ENCODE measurements at places on chromosomes 7 and 10.
A peak's percentile ranks its signal among the peaks of the same experiment; 100 is the strongest.

DNA sequence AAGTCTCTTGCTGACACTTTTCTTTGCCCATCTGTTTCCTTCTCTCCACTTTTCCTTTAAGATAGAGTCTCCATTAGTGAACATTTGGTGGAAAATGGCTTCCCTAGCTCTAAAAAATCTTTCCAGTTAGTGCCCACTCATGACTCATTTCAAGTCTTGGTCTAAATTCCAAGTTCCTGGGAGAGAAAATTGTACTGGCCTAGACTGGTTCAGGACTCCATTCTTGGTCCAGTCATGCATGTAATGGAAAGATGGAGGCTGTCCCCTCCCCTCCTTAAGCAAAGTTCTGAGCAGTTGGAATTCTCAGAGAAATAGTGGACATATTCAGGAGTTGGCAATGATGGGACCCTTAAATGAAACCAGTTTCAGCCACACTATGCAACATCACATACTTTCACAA, 3.8 kb upstream of the ALDH18A1 start:
- no peak for DNase-seq

DNA sequence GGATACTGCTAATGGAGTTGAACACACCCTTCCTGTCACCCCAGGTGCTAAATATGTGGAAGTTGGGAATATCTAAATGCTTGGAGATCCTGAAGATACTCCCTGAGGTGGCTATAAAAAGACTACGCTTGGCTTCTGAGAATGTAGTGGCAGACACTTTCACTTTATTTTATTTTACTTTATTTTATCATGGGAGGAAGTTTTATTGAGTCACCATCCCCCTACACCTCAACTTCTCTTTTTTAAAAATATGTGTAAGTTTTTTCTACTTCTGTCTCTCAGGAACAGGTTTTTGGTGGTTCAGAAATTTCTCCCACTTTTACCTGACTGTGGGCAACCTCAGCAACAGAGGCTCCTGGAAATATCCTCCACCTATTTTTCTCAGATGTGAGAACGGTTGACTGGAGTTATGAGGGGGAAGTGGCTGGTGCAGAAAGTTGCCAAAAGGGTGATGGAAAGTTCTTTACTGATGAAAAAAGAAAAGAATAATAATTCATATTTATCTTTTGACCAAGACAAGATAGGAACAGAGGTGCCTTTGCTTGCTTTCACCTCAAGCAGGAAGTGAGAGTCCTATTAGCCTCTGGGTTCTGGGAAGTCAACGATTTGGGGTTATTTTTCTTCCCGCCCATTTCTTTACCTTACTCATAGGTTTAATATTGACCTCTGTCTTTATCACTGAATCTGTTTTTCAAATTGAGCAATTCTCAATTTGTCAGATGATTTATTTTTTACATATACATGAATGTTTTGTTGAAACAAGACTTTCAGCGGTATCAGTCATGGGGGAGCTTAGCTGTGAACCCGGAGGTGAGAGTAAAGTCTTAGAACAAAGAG, 103.6 kb downstream of the AHR start:
- DNase-seq = peak; percentile 29

DNA sequence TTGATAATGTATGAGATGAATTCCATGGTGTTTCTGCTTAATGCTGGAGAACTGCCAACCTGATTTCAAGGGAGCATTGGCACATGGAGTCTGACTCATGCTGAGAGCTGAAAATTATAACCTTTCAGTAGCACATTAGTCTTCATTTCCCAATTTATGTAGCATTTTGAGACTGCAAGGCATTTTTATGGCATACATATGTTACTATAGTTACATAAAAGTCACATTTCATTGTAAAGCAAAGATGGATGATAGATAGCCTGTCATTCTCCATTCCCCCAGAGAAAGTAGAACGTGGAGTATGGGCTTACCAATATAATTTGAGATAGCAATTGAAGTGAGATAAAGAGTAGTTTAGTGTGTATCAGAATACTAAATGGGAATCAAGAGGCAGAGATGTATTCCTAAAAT, 103.1 kb downstream of the SLC16A9 start:
- no peak for DNase-seq

DNA sequence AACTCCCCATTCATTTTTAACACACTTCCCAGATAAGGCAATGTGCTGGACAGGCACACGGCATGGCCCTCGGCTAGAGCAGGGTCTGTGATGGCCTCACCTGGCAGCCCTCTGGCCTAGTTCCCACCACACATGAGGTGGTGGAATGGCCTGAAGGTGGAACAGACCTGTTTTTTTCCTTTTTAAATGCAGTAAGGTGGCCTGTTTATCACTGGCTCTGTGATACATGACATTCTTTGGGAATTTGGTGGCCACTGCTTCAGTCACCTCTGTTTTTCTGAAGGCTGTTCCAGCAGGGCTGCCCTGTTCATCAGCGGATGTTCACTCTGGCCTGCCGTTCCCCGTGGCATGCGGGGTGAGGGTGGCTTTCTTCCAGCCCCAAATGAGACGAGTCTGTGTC, 36.6 kb downstream of the SHH start:
- DNase-seq = no peak

DNA sequence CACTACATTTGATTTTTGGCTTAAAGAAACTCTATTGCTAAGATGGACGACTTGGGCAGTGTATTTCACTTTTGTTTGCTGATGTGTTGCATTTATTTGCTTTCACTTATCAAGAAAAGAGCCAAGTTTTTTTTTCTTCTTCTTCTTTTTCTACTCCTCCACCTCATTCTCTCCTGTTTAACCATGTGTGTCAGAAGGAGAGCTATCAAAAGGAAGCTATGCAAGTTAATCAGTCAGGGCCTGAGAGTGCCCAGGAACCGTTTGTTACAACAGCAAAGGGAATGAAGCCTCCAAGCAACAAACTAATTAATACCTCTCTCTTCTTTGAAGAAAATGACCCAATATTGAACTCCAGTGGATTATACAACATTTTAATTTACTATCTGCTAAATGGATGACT, 299.3 kb downstream of the GRM8 start:
- no peak for DNase-seq

DNA sequence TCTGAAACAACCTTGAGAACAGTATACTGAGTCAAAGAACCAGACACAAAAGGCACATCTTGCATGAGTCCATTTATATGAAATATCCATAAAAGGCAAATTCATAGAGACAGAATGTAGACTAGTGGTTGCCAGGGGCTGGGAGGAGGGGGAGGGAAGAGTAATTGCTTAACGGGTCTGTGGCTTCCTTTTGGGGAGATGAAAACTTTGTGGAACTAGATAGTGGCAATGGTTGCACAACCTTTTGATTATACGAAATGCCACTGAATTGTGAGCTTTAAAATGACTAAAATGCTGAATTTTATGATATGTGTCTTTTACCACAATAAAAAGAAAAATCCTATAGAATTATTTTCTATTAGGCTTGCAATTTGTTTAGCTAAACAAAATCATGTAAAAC, 16.8 kb downstream of the ADRB1 start:
- no peak for DNase-seq

- DNase-seq = no peak
Measured at GRCh38 chr7:89773611-89774010, 380.7 kb upstream of the STEAP1 start.

DNA sequence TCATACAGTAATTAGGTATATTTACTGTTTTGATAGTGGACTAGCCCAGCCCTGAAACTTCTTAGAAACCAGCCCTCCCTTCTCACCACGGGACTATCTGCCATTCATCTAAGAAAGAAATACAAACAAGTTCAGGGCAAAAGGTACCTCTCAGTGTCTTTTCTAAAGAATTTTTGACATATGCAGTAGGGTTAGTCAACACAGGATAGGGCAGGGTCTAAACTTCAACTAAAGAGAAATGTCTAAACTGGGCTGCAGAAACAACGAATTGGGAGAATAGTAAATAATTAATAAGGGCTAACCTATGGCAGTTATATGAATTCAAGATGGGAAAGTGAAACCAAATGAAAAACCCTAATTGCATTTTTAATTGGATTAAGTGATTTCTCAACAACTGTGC, 496.6 kb downstream of the INHBA start:
- DNase-seq = no peak

DNA sequence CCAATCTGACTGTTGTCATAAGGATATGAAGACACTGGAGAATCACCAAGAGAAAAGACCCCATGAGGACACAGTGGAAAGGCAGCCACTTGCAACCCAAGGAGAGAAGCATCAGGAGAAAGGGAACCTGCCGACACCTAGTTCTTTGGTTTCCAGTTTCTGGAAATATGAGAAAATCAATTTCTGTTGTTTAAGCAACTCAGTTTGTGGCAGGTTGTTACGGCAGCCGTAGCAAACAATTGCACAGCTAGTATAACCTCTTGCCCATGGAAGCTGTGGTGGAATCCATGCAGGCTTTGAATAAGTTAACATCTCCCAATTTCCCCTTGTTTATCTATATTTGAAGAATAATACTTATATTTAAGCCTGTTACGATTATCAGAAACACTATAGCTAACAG, 1103.0 kb upstream of the PHF14 start:
- DNase-seq = no peak

- no peak for DNase-seq
Measured at GRCh38 chr10:113058523-113059370, 108.7 kb downstream of the TCF7L2 start.

DNA sequence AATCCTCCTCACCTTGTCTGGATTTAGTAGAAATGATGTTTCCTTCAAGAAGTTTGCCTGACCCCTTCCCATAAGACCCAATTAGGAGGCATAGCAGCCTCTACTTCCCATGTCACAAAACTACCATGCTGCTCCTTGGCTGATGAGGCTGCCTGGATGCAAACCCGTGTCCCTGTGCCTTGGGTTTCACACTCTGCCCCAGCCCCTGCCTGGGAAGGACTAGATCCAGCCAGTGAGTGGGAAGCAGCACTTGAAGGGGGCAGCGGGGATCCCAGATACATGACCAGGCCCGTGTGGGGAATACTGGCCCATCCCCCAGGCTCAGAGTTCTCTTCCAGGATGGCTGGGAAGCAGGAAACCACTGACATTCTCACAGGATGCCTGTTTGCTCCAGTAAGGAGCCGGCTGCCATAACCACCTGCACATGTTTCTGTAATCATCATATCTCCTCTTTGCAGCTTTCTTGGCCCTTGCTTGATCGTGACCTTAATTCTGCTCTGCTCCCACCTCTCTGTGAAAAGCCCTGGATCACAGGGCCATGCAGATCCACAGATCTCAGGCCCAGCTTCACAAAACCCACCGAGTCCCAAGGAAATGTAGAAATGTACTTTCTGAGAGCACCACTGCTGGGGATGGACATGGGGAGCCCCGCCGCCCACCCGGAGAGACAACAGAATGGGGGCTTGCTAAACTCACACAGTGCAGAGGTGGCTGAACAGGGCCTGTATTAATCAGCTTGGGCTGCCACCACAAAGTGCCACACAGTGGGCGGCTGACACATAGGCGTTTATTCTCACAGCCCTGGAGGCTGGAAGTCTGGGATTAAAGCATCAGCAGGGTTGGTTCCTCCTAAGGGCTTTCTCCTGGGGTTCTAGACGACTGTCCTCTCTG, 287.8 kb upstream of the IGFBP3 start:
- no peak for DNase-seq

GRCh38 chr7:2421943-2422310, 18.5 kb downstream of the CHST12 start:
- DNase-seq = no peak

- DNase-seq = no peak
Measured at GRCh38 chr10:124084708-124085107, 8.7 kb downstream of the CHST15 start.

GRCh38 chr10:130607366-130607765, 471.2 kb downstream of the GLRX3 start:
- no peak for DNase-seq

GRCh38 chr7:1461646-1462375, 2.5 kb upstream of the MICALL2 start:
- DNase-seq = no peak

GRCh38 chr7:104017001-104017400, 27.5 kb upstream of the RELN start:
- no peak for DNase-seq

DNA sequence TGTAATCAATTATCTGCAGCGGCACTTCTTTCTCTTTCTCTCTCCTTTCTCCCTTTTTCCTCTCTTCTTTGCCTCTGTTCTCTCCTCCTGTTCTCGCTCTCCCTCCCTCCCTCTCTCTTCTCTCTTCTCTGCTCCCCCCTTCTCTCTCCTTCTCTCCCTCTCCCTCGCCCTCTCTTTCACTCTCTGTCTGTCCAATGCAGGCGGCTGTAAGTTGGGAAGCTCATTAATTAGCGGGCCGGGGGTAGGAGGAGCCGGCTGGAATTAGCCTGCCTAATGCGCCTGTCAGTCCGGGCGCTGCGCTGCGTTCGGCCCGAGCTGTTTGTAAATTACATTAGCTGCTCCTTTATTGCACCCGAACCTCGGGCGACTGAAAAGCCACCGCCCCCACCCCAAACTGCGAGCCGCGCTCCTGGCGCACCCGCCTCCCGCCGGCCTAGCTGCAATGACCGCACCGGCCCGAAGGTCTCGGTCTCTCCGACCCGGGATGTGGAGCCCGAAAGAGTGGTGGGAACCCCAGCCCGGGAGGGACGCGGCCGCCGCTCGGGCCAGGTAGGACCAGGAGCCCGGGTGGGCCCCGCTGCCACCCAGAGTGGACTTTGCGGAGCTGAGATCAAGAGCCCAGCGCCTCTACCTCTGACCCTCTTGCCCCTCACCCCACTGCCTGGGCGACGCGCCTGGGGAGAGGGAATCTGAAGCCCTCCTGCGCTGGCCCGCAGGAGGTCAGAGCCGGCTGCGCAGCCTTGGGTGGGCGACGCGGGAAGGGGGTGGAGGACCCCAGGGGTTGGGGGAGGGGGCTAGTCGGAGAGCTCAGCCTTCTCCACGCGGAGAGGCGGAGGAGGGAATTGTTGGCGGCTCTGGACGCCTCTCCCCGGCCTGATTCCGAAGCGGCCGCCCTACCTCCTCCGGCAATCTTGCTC, at the start of gene LBX1:
Gene LBX1, minus strand, starts transcription at position 198 of the 917 bp plus-strand sequence. CDS start 648 bp downstream, outside the sequence.
- DNase-seq = no peak

DNA sequence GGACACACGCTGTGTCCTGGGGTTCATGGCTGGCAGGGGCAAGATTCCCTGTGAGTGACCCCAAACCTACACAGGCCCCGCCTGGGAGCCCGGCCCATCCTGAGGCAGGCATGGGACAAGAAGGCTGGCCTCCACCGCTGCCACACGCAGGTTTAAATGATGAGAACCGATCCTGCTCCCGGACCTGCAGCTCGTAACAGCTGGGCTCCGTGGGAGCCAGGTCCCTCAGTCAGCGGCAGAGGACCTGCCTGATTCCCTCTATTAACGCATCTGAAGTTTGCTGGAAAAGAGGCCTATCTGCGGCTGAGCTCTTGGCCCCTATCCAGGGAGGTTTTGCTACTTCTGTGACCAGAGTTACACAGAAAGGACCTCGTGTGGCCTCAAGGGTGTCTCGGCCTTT, 112.3 kb downstream of the VIPR2 start:
- DNase-seq = no peak

DNA sequence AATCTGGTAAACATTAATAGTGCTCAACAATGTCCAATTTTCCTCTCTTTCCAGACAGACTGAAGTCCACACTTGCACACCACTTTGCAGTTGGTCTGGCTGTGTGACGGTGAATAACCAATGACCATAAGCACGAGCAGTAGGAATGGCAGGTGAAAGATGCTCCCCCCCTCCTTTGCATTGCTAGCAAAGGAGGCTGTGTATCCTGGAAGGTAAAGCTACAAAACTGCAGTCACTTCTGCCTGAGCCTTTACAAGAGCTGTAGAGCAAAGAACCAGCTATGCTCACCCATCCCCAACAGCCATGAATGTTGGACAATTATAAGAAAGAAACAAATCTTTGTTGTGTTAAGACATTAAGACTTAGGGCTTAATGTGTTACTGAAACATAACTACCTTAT, 178.0 kb downstream of the IPMK start:
- no peak for DNase-seq

- peak; percentile 86 for DNase-seq
Measured at GRCh38 chr10:73771722-73772280, 10.0 kb upstream of the CHCHD1 start.
